SJCRH30 (cell line): ENCODE measurements at places on chromosomes 12 and 14. TPM values are rescaled to one million over a fixed set of nuclear protein-coding genes. Genes with fewer than 3 reads are reported as not detected.
A peak's percentile ranks its signal among the peaks of the same experiment; 100 is the strongest.

- DNase-seq: no peak
- H3K4me3 ChIP-seq: no peak overlapping the region
- H3K27ac ChIP-seq: no peak overlapping the region
- peaks cover 19% of the 10 kb centered on the region for H3K36me3 ChIP-seq
- H3K4me1 ChIP-seq: no peaks in the 10 kb centered on the region
These were observed 26.6 kb downstream of the MBIP start for GRCh38 chr14:36293824-36294223.

GRCh38 chr12:71685312-71685906 is 473 bp upstream of the TMEM19 start:
- peak overlapping the region; percentile 85 for H3K27ac ChIP-seq
- H3K36me3 ChIP-seq: no peaks in the 10 kb centered on the region

GRCh38 chr12:88310069-88310468 is 168.0 kb downstream of the TMTC3 start:
- H3K4me3 ChIP-seq: no peak overlapping the region
- H3K4me1 ChIP-seq: peaks cover 9% of the 10 kb centered on the region
- H3K27ac ChIP-seq: no peak overlapping the region
- no peaks in the 10 kb centered on the region for H3K36me3 ChIP-seq
- peak; percentile 8 for DNase-seq

GRCh38 chr14:67911562-67911961 is 92.0 kb downstream of the RAD51B start:
- DNase-seq: no peak
- H3K4me1 ChIP-seq: no peaks in the 10 kb centered on the region
- no peaks in the 10 kb centered on the region for H3K27me3 ChIP-seq

DNA sequence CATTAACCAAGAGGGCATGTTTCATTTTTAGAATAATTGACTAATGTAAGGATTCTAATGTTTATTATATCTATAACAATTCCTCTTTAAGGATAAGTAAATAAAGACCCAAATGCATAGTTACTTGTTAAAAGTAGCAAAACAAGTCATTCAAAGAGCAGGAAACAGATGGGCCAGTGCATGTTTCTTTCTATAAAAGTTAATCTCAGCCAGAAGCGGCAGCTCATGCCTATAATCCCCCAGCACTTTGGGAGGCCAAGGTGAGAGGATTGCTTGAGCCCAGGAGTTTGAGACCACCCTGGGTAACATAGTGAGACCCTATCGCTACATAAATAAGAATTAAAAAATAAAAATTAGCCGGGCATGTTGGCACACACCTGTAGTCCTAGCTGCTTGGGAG is 391.0 kb upstream of the RGS6 start:
- H3K27ac ChIP-seq: no peak overlapping the region
- H3K4me3 ChIP-seq: no peak overlapping the region
- H3K4me1 ChIP-seq: peaks cover 2% of the 10 kb centered on the region; the same call in 1 of the 2 replicates
- H3K27me3 ChIP-seq: no peaks in the 10 kb centered on the region

GRCh38 chr12:55060470-55060869 is 40.7 kb downstream of the NEUROD4 start:
- peaks cover 9% of the 10 kb centered on the region for H3K4me1 ChIP-seq
- no peaks in the 10 kb centered on the region for H3K36me3 ChIP-seq
- DNase-seq: no peak
- no peaks in the 10 kb centered on the region for H3K27me3 ChIP-seq
- H3K27ac ChIP-seq: no peak overlapping the region
- H3K4me3 ChIP-seq: no peak overlapping the region

Gene SIX4
- total RNA-seq: 45.1 and 46.7 TPM in 2 replicates

Gene ZC2HC1C
- not detected in 2 replicates for total RNA-seq

Gene BICDL1
- total RNA-seq: 0.18 TPM in 1 of 2 replicates, not detected in the other
